ENCODE measurements at places on chromosomes 4 and X.

- DNase-seq = no peak
These were observed 19.3 kb upstream of the SFRP2 start for GRCh38 chr4:153808175-153808574.

- no peak for DNase-seq
These were observed 2.7 kb downstream of the ACE2 start for GRCh38 chrX:15598026-15598425.

DNA sequence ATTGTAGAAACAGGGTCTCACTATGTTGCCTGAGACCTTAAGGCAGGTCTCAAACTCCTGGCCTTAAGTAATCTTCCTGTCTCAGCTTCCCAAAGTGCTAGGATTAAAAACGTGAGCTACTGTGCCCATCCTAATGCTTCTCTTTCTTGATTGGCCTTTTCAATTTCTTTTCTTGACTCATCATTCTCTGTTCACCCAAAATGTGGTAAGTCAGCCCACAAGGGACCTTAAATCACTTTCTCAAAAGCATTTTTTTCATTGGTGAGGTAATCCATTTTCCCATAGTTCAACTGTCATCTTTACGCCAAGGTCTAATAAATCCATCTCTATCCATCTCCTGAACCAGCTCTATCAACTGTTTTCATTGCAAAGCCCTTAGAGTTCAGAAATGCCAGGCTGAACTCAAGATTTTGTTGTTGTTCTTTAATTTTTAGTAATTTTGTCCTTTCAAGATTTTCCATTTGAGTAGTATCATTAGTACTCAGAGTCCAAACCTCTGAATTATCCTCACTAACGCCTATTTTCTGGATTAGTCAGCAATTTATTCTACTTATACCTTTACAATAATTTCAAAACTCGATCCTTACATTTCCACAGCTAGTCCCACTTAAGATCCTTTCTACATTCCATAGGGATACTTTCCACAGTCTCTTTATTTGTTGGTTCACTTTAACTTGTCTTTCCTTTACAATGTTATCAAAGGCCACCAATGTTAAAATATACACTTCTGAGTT, 528.6 kb downstream of the IL15 start:
- DNase-seq = no peak

DNA sequence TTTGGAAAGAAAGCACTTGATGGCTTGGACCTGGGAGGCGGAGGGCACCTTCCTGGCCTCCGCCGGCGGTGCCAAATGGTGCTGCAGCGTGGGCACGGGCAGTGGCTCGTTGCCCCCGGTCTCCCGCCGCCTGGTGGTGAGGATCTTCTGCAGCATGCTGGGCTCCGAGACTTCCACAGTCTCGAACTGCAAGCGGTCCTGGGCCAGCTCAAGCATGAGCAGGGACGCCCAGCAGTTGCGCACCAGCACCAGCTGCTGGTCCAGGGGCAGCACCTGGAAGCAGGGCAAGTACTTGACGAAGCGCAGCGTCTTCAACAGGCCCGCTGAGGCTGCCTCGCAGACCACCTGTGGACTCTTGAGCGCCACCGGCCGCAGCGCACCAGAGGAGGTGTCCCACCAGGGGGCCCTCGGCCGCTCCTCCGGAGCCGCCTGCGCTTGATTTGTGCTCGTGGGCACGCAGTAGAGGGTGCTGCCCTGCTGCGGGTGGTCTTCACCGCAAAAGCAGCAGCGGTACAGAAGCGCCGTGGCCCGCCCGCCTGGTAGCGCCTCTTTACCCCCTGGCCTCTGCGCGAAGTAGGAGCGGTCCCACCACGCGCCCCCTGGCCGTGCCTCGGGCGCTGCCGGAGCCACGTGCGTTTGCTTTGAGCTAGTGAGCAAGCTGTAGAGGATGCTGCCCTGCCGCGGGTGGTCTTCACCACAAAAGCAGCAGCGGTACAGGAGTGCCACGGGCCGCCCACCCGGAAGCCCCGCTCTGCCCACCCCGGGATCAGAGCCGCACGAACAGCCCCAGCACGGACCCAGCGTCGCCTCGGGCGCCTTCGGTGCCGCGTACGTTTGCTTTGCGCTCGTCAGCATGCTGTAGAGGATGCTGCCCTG, 689 bp downstream of the NR0B1 start:
- no peak for DNase-seq

- no peak for DNase-seq
These were observed 34.1 kb downstream of the MOB1B start for GRCh38 chr4:70936200-70936787.

- no peak for DNase-seq
These were observed 136.8 kb downstream of the STK32B start for GRCh38 chr4:5188130-5188529.

GRCh38 chrX:43785930-43786591, 96.2 kb downstream of the MAOB start:
- no peak for DNase-seq

GRCh38 chr4:122702939-122703338, 29.6 kb upstream of the BBS12 start:
- no peak for DNase-seq

- DNase-seq = no peak
These were observed 366.0 kb downstream of the BCOR start for GRCh38 chrX:39731735-39732134.

GRCh38 chr4:109803924-109804571, 2.2 kb upstream of the CFI start:
- no peak for DNase-seq

- no peak for DNase-seq
These were observed 32.9 kb upstream of the STX18 start for GRCh38 chr4:4574792-4575191.

- DNase-seq = no peak
These were observed 821 bp downstream of the PLK4 start for GRCh38 chr4:127881563-127881864.

GRCh38 chrX:47846040-47846439, 9.3 kb downstream of the ZNF81 start:
- no peak for DNase-seq

GRCh38 chrX:154508384-154508745, 7.7 kb downstream of the FAM3A start:
- no peak for DNase-seq

DNA sequence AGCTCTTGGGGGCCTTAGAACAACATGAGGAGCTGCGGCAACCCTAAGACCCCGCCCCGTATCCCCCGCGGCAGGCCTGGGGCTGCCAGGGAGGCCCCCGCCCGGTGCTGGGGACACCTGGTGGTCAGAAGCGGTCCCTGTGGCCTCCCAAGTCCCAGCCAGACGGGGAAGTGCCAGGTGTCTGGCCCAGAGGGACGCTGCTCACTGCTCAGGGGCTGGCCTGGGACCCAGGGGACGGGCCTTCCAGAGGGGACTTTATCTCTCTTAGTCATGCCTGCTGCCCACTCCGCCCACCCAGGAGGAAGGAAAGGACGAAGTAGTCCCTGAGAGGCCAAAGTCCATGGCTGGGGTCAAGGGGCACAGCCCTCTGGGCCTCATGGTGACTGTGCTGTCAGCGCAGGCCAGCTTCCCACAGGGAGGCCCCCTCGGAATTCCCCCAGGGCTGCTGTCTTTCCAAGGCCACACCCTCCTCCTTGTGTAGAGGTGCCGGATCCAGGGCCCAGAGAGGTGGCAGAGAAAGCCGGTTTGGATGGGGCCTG, 31.0 kb upstream of the HTRA3 start:
- no peak for DNase-seq

- no peak for DNase-seq
These were observed 1754.3 kb upstream of the AGA start for GRCh38 chr4:179196511-179196910.

GRCh38 chr4:110621839-110622751, 782 bp downstream of the PITX2 start:
- DNase-seq = no peak

- DNase-seq = no peak
These were observed 6.9 kb downstream of the PLAC8 start for GRCh38 chr4:83107631-83108030.

DNA sequence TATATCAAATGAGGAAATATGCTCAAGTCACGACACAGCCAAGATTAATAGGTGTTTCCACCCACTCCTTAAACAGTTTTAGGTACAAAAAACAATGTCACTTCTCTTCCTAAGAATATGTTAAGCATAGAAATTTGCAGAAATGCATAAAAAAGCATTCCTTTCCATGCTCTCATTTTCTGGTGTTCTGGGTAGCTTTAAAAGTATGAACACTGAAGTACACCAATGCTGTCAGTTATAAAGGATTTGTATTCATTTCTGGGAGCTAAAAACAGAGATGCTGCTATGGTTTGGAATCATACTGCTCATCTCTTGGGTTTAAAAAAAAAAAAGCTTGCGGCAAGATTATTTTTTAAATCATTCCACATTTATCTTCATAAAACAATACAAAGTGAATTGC, 20.8 kb downstream of the SH3RF1 start:
- no peak for DNase-seq

DNA sequence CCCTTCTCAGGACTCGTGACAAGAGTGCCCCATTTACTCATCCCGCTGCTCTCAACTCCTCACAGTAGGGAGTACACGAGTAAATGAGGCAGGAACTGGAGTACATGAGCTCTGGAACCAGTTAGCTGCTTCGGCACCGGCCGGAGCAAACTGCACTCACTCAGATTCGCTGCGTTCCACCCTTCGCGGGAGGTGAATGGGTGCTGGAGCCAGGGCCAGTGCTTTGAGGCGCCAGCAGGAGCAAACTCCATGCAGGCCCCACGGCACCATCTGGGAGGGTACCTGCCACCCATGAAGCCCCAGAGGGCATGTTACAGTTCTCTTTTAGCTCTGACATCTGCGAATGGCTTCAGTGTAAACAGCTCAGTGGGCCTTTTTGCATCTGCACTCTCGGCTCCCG, 315.5 kb upstream of the GK2 start:
- DNase-seq = no peak

DNA sequence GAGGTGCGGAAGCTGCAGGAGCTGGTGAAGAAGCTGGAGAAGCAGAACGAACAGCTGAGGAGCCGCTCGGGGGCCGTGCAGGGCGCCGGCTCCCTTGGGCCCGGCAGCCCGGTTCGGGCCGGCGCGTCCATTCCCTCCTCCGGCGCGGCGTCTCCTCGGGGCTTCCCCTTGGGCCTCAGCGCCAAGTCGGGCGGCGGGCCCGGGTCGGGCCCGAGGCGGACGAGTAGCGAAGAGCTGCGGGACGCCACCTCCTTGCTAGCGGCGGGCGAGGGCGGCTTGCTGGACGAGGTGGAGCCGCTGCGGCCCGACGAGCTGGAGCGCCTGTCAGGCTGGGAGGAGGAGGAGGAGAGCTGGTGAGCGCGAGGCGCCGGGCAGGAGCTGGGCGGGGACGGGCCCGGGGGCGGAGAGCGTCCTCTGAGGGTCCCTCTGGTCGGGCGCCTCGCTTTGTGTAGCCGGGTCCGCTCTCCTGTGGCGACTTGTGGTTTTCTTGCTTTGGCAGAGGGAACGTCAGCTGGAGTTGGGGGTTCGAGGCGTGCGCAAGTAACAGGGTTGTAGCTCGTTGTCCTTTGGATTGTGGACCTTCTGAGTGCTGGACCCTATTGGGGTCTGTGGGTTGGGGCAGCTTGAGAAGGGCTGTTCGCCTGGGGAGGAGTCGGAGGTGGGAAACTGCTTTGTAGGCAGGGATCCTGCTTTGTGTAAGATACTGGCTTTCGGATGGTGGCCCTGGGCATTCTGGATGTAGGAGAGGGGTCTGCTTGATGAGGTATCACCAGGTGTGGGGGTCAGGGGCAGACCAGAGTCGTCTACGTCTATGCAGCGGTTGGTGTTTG, 662 bp downstream of the SLAIN2 start:
- no peak for DNase-seq

- DNase-seq = no peak
These were observed 10.8 kb downstream of the RPS3A start for GRCh38 chr4:151110236-151110635.

DNA sequence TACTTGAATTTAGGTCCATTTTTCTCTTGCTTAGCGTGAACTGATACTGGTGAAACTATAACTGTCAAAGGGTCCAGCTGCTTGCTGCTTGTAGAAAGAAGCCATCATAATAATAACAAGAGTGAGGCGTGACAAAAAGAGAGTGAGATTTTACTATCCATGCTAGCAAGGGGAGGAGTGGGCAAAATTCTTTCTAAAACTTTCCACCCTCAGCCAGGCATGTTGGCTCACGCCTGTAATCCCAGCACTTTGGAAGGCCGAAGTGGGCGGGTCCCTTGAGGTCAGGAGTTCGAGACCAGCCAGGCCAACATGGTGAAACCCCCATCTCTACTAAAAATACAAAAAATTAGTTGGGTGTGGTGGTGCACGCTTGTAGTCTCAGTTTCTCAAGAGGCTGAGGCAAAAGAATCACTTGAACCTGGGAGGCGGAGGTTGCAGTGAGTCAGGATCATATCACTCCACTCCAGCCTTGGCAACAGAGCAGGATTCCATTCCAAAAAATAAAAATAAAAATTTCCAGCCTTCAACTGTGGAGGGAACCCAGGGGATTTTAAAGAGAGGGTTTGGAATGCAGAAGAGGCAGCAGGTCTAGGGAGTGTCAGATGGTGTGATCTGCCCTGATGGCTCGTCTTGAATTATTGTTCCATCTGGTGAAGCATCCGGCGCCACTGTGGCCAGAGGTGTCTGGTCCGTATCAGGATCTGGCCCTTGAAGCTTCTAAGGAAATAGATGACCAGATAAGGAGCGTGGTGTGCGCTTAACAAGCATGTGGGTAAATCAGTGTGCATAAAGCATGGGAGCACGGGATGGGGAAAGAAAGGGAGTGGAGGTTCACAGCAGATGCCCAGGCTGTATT, 51.8 kb downstream of the LRP2BP start:
- DNase-seq = no peak

DNA sequence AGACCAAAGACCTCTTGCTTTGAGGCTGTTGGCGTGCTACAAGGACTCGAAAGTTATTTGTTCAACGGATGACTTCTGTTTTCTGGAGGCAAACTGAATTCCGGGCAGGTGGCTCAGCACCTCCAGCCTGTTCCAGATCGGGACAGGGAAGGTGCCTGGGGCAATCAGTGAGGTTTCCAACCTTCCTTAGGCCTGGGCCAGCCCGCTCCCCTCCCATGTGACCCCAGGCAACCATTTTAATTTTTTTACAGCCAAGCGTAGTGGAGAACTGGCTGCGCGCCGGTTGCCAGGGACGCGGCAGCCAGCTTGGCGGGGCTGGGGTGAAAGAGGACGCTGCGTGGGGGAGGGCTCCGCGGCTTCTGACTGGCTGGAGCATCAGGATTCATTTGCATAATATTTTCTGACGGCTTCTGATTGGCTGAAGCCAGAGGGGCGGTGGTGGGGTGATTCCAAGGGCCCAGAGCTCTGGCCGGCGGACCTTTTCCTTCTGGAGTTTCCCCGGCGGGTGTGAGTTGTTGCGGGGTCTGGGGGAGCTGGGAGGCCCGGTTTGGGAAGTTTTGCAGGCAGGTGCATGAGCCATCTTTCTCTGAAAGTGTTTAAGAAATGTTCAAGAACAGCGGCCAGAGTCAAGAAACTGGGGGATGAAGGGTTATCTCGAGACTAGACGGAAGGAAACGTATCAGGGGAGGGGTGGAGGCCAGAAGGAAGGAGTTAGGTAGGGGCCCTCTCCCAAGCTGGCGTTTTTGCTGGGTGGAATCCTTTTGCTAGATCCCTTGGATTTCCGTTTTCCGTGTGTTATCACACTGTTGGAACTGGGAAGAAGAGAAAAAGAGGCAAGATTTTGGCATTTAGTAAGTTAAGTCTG, at the start of gene MID1IP1:
Gene MID1IP1 (plus strand): TSS at position 479 of the 865 bp plus-strand sequence. CDS start 3,488 bp downstream, outside the sequence.
- DNase-seq = peak; percentile 87

GRCh38 chrX:21375708-21376009, 1.4 kb downstream of the CNKSR2 start:
- DNase-seq = peak; percentile 16

Data from NCI-H1105 (cell line).